ENCODE measurements at places on chromosomes 4 and X.

DNA sequence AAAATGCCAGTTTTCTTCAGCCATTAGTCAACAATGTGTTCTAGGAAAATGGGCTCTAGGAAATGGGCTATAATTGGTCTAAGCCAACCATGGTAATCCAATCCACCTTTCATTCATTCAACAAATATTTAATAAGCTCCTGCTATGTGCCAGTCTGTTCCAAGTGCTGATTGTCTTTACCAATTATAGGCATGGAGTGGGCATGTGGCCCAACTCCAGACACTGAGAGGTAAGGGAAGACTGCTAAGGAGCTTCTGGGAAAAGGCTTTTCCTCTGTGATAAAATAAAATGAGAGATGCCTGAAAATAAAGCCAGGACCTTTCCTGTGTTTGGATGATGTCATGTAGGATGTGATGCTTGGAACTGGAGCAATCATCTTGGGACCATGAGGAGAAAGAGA, 43.3 kb downstream of the HOPX start:
- no peak for DNase-seq

DNA sequence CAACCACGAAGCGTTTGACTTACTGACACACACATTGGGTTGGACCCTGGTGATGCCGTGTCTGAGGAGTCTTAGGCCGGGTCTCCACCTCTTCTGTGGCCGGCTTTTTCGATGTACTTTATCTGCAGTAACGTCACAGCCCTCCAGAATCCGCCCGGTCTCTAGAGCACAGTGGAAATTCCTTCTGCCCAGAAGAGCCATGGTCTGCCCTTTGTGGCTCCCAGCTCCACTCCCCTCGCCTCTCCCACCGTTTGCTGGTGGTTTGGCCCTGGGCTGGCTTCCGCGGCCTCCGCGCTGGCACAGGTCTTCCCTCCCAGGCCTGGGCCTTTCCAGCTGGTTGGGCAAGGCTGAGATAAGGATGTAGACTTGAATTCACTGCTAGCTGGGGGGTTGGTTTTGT, 4.3 kb downstream of the MAEA start:
- DNase-seq = no peak

GRCh38 chr4:98094118-98094517, 49.2 kb downstream of the STPG2 start:
- DNase-seq = no peak

DNA sequence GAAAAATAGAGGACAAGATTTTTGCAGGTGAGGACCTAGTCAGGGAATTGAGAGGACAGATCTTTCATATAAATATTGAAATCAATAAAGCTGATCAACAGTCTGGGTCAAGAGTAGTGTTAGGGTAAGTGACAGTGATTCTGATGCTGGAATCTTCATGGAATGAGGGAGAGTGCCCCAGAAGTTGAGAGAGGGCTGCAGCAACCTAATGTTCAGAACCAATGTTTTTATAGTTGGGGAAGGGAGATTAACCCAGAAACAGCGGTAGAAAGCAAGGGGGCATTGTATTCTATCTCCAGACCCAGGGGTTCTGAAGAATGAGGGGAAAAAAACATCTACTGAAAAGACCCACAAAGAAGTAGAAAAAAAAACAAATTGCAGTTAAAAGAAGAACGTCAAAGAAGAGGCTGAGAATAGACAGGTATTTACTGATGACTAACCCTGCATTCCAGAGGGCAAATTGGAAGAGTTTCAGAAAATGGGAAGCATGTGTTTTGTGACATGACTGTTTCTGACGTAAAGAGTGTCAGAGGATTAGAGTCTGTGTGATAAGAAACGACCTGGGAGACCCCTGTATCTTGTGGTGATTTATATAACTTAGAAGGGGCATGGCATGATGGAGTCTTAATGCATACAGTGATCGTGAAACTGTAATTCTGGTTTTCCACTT, 819.6 kb upstream of the EPHA5 start:
- no peak for DNase-seq

- DNase-seq = no peak
Measured at GRCh38 chr4:39539089-39539611, 11.9 kb upstream of the UGDH start.

DNA sequence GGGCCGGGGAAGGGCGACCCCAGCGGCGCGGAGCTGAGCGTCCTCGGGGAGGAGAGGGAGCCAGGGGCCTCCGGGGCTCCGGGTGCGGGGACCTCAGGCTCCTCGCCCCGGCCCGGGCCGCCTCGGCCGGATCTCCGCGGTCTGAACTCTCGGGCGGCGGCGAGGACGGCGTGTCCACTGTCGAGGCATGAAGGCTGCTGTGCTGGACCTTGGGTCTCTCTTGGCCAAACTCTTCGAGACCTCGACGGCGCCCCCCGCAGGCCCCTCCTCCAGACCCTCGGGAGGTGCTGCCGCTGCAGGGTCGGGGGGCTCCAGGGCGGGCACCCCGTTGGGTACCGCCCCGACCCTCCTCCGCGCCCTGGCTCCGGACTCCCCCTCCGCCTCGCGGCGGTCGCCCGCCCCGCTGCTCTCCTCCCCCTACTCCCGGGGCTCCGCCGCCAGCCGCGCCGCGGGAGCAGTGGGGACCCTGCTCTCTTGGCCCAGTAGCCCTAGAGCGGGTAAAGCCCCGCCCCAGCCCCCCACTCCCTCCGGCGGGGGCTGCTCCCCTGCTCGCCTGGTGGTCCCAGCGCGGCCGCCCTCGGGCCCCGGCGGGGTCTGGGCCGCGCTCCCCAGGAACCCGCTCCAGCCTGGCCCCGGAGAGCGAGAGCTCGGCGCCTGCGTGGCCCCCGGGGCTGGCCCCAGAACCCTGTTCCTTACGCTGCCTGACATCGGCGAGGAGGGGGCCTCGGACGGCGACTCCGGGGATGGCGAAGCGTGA, 564 bp downstream of the FAM149A start:
- DNase-seq = peak; percentile 22

- no peak for DNase-seq
Measured at GRCh38 chr4:169660929-169661328, 40.6 kb downstream of the CLCN3 start.

DNA sequence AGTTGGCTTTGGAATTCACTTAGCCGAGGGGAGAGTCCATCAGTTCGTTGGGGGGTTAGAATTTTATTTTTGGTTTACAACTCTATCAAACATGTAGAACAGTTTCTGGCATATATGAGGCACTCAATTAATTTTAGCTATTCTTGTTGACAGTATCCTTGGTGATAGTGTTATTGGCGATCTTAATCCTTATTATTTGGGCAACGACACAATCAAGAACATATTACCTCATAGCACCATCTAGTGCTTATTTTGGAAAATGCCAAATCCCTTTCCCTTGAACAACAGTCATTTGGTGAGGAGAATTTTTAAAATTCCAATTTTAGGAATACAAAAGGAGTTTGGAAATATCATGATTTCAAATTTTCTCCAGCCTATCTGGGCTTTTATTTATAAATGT, 17.9 kb upstream of the PGRMC1 start:
- DNase-seq = peak; percentile 26

DNA sequence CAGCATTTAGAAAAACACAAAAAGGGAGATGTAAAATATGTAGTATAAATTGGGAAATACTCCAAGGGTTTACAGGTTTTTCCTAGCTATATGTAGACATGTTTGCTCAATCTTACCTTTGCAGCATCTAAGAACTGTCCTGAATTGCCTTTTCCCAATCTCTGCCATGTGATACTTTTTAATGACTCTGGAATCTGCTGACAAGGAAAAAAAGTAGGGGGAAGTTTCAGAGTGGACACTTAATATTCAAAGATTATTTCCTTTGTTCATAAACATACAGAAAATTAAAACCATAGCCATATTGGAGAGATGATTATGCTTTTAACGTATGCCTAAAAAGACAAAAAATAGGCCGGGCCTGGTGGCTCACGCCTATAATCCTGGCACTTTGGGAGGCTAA, 41.4 kb downstream of the ABCB7 start:
- no peak for DNase-seq

- peak; percentile 2 for DNase-seq
Measured at GRCh38 chrX:10296576-10296975, 139.8 kb downstream of the CLCN4 start.

DNA sequence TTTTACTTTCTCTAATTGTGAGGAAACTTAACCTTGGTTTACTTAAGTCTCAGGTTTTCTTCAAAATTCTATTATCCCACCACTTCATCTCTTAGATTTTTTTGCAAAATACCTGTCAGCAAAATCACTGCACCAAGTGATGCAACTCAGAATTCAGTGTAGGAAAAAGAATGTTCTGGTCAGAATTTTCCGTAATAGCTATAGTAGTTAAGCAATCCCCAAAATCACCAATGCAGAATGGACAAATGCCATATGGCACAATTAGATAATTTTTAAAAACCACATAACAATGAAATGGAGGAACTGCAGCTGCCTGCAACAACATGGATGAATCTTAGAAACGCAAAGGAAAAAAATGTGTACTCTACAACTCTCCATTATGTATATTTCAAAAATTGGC, 373.1 kb downstream of the NAF1 start:
- DNase-seq = no peak

DNA sequence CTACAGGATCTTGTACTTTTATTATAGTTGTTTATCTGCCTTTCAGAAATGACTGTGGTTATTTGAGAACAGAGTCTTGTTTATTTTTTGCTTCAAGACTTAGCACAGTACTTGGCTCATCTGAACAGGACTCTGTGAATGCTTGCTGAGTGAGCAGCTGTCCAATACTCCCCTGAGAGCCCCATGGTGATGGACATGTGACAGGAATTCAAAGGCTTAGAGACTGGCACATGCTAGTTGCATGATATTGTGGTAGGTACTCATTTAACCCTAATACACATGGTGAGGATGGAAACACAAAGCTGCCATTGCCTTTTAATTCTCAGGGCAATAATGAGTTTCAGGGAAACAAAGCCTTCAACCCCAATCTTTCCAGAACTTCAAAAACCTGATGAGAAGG, 97.3 kb downstream of the GEMIN8 start:
- DNase-seq = no peak

DNA sequence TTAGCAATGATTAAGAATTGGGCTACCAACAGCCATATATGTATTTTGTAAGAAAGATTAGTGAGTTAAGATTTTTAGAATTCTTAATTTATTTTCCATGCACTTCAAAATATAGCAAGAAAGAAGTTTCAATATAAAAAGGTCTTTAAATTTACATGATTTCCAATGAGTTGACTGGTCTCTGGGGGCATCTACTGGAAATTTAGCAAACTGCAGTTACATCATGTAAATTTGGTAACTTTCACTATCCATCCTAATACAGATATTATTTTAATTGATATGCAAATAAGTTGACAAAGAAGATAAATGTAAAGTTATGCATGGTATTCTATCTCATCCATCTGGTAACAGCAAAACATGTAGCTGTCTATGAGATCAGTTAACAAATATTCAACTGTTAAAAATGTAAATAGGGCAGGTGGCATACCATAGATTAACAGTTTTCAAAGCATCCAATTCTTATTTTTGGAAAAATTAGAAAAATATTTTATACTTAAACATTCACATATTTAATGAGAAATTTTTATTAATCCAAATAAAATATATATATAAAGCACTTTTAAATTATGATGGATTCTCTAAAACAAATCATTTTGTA, 29.1 kb downstream of the TTC29 start:
- DNase-seq = peak; percentile 2

DNA sequence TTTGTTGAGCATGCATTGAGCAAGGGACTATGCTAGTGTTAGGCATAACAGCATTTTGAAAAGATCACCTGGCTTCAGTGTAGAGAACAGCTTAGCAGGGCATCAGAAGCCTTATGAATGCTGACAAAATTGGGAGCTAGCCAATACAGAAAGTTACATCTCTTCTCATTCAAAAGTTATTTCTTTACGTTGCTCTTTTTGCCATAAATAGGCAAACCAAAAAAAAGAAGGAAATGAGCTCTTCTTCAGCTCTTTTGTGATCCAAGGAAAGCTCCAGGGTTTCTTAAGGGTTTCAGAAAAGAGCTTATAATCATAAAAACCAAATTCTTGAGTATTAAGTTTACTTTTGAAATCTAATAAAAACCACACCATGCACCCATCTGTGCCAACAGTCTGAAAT, 35.2 kb upstream of the LNX1 start:
- no peak for DNase-seq

- no peak for DNase-seq
Measured at GRCh38 chr4:19368800-19369199, 882.9 kb upstream of the SLIT2 start.

All from hepatic stellate cell (primary cell).